ENCODE measurements at places on chromosomes 11 and 22.
A peak's percentile ranks its signal among the peaks of the same experiment; 100 is the strongest.

DNA sequence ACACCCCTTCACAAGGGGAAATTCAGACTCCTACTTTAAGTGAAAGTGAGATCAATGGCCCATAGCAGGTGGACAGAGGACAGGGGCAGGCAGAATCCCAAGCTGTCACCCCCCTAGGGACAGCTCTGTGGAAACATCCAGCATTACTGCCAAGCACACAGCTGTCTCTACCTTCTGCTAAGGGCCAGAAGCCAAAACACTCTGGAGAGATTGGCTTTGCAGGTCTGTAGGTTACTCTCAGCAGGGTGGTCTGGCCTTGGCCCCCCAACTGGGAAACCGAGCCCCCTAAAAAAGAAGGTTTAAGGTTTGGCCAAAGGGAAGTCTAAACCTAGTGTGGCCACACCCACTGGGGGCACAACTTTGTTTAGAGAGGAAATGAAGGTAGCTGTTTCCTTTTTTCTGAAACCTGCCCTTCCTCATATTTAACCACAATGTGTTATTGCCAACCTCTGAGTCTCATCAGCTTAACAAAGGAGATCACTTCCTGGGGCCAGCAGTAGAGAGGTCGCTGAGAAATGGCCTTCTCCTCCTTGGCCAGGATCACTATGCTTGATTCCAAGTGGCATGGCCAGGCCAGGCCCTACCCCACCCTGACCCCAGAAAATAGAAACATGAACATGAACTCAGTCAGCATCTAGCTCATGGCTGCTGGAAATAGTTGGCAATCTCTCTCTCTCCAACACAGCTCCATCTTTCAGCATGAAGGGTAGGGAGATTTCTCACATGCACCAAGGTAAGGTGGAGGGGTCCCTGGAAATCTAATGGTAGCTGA is 25.9 kb upstream of the SCARF2 start:
- no peak for DNase-seq

DNA sequence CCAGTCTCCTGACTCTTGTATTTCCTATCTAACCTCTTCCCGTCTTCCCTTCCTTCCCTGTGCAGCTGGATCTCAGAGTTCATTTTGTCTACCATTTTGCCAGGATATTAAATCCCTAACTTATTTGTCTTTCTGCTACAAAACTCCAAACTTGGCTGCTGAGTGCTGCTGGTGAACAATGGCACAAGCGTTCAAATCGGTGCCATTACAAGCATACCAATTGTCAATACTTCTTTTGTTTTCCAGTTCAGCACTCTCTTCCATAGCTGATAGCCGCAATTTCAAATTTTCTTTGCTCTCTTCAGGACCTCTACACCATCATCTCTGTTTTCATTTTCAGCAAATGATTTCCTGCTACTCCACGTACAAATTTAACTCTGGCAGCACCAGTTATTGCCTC is 13.4 kb downstream of the IL18 start:
- DNase-seq: no peak

- no peak for DNase-seq
Measured at GRCh38 chr11:110434952-110435779, 5.4 kb downstream of the FDX1 start.

DNA sequence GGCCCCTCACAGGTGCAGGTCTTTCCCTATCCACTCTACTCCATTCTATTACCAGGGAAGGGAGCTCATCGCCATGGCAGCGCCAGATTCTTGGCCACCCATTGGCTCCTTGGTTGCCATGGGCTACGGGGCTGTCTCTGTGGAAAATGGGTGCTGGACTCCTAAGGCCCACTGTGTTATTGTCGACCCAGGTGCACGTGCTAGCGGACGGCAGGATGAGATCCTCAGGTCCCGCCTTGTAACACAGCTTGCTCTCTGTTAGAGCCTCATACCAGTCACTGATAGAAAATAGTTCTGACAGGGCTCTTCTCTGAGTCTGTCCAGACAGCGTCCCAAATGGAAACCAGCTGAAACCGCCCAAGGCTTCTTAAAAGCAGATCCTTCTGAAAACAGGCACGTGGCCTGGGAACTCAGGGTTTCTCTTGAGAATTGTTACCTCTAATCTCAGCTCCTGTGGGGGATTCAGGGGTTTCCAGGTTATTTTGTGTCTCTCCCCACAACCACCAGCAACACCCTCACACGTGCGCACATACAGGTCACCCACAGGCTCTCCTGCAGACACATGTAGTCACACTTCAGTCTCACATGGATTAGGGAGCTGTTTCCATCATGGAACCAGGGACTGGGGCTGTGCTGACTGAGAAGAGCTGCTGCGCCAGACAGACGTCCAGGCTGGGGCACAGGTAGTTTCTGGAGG is 1.5 kb downstream of the TUB start:
- no peak for DNase-seq

DNA sequence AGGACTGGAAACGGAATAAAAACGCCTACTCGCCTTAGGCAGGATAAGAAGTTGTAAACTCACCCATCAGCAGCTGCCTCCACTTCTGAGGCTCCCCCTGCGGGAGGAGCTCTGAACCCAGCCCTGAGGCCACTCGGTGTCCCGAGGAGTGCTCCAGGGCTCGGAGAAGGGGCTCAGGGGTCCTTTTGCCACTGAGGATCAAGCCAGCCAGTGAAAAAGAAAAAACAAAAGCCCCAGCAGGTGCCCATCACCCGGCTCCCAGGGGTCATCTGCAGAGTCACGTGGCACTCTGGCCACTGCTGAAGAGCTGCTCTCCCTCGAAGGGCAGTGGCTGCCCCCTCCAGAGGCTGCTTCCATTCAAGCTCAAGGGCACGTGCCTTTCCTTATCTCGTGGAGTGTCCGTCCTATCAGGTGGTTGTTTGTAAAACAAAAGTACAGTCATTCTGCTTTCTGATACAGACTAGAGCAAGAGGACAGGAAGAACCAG is 29.0 kb downstream of the NUP50 start:
- DNase-seq: no peak

DNA sequence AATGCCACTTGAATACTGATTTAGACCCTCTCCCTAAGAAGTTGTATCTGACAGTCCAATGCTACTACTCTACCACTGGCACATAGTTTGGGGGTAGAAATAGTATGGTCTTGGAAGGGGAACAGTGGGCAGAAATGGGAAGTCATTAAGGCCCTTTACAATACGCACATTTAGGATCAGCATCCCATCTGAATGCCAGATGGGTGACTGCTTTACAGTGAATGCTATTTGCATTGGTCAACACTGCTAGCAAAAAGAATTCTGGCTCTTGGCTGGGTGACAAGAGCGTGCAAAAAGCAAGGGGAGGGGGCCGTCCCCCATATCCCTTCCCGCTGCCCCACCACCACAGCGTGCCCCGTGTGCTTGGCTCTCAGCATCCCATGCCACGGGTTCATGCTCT is 104.7 kb upstream of the BID start:
- DNase-seq: peak; percentile 67

GRCh38 chr11:23947883-23948282 is 549.0 kb upstream of the LUZP2 start:
- DNase-seq: no peak

DNA sequence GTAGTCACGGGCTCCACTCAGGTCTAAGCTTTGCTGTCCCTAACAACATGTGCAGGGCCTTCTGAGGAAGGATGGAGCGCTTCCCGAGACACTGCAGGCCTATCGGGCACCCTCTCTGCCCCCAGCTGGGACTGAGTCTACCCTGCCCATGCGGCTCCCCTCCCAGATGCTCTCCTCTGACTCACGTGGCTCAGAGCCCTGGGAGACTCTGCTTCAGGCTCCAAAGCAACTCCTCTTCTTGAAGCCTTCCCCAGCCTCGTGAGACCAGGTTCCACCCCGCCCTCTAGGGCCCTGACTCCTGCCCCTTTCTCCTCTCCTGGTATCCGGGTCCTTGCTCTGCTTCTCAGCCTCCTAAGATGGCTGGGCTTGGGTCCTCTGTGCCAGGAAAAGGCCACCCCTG is 28.4 kb upstream of the ARFGAP3 start:
- no peak for DNase-seq

DNA sequence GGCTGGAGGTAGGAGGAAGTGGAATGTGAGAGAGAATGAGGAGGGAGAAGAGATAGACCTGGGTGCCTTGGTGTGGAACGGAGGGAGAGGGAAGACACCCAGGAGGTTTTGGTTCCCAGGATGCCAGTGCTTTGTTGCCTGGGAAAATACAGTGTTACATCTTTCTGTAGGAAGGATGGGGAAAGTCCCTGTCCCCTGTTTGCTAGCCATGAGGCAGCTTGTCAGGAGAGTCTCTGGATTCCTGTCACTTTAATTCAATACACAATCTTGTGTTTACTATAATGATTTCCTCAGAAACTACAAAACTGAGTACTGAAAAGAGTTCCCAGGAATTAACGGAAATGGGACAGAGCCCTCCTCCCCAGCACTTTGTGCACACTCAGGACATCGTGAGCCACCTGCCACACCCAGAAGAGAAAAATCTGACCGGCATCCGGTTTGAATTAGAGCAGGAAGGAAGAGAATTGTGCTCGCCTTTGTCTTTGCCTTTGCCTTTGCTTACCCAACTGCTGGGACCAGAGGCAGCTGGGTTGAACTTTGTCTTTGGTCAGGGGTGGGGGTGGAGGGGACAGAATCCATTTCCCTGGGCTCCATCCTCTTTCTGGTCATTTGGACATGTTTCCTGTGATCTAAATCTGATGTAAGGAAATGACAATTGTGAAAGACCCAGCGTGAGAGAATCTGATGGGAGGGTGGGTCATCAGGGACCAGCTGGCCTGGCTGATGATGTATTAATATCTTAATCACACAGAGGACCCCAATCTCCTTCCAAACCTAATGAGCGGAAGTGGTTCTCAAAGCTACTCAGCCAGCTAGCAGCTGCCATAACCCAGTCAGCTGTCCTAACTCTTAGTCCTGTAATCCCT is 1.3 kb upstream of the LIMK2 start:
- no peak for DNase-seq

GRCh38 chr11:64755681-64756361 is 4.0 kb downstream of the PYGM start:
- no peak for DNase-seq

- no peak for DNase-seq
Measured at GRCh38 chr11:83025267-83025704, 46.4 kb downstream of the RAB30 start.

GRCh38 chr22:47228767-47229166 is 466.3 kb downstream of the TBC1D22A start:
- no peak for DNase-seq

GRCh38 chr22:41613456-41613855 is 7.4 kb downstream of the DESI1 start:
- no peak for DNase-seq

GRCh38 chr11:68377389-68377795 is 65.0 kb downstream of the LRP5 start:
- DNase-seq: no peak

DNA sequence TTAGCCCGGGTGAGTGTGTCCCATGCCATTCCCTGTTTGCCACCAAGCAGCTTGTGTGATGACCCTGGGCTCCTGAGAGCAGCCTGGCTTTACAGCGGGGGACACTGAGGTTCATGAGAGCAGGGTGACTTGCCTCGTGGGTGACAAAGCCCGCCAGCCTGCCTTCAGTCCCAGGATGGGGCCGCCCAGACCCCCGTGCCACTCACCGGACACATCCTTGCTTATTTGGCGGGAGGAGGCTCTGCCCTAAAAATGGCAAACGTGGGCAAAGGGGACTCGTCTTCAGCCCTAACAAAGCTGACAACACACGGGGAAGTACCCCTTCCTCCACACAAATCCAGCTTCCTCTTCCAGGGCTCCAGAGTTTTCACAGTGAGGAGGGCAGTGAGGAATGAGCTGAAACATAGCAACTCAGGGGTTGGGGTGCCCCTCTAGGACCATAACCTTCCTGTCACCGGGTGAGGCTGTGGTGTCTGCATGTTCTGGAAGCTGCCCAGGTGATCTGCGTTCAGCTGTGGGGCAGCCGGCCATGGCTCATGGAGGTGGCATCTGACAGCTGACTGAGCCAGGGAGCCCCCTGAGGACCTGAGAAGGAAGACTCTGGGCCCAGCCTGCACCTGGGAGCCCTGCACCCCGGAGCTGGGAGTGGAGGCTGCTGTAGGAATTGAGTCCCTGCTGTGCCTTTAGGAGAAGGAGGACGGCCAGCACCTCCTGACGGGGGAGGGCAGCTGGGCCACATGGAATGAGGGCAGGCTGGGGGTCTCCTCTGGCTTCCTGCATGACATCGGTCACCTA is 16.7 kb downstream of the RIBC2 start:
- DNase-seq: no peak

- no peak for DNase-seq
Measured at GRCh38 chr22:20457506-20458240, 20.0 kb upstream of the SCARF2 start.

DNA sequence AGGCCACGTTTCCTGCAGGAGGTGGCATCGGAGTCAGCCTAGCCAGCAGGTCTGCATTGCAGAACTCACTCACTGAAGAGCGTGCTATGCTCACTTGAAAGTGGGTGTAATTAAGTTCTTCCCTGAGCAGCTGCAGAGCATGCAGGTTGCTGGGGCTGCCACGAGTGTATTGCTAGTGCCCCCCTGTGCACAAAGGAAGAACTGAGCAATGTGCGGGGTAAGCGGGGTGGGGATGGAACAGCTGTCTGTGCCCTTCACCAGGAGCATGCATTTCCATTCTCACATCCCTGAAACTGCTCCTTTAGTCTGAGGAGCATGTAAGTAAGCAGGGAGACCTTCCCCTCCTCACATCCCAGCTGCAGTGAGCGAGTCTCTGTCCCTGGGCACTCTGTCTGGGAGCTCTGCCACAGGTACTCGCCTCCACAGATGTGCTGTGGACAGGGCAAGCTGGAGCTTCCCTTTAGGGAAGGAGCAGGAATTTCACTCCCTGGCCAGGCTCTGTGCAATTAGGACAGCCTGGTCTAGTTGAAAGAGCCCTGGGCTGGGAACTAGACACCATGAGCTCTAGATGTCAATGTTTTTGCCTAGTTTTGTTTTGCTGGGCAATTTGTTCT is 1031.8 kb downstream of the NTM start:
- DNase-seq: peak; percentile 40

GRCh38 chr11:57599381-57599780 is 1.9 kb downstream of the SERPING1 start:
- DNase-seq: no peak

DNA sequence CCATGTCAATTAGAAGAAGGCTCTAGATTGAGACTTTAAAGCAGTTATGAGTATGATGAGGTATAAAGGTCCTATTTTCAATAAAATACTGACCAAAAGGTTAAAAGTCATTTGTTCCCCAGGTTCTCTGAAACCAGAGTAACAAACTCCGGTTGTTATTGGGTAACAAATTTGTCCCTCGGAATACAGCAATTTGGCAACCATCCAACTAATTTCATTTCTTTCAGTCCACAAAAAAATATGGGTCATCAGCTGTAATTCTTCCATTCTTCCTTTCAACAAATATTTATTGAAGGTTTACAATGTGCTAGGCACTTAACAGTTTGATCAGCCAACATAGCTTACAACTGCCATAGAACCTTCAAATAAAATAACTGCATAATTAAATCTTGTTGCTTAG is 79.9 kb downstream of the TTC28 start:
- no peak for DNase-seq

DNA sequence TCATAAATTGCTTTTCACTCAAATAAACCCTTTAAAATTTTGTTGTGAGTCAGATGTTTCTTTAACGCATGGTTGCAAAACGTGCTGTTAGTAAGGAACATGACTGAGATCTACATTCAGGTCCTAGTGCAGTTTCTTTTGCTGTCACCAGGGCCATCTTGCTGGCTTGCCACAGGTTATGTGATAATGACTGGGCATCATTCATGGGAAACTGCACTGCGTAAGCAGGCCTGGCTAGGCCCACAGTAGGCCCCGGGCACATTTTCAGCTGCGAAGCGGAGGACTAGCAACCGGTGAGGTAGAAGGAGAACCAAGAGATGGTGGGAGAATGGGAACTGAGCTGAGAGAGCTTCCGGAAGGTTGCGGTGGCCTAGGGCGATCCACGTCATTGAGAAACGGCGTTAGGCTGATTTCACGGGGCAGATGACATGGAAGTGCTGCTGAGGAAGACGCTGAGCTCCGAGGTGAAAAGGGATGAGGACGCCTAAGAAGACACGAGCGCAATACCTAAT is 3.2 kb upstream of the KLHDC7B start:
- no peak for DNase-seq
